ENCODE measurements at places on chromosomes 4 and X. TPM values are rescaled to one million over a fixed set of nuclear protein-coding genes. Genes with fewer than 3 reads are reported as not detected.

The FAM114A1 gene
- total RNA-seq: 392 TPM

The CWH43 gene
- not detected for total RNA-seq

The PAGE3 gene
- total RNA-seq: not detected

The CCNB3 gene
- 0.29 TPM for total RNA-seq

The SSX2B gene
- not detected for total RNA-seq

The NSUN7 gene
- total RNA-seq: 0.29 TPM

The CORIN gene
- 0.88 TPM for total RNA-seq

The BEX1 gene
- 4.4 TPM for total RNA-seq

The MAGEC1 gene
- not detected for total RNA-seq

The FGFRL1 gene
- 29.2 TPM for total RNA-seq

The ETDB gene
- total RNA-seq: not detected

The GYPE gene
- total RNA-seq: 0.29 TPM

The SLC25A31 gene
- not detected for total RNA-seq

The ZFYVE28 gene
- total RNA-seq: 10.5 TPM

The GLRB gene
- 32.4 TPM for total RNA-seq

The ODAPH gene
- not detected for total RNA-seq

The TRIM60 gene
- total RNA-seq: not detected

The PAGE5 gene
- not detected for total RNA-seq

The IL21 gene
- total RNA-seq: not detected

The TMPRSS11F gene
- total RNA-seq: not detected

The ATP1B4 gene
- total RNA-seq: not detected

The IL15 gene
- 3.3 TPM for total RNA-seq

The TRMT44 gene
- 19.7 TPM for total RNA-seq

The MAGEA9B gene
- total RNA-seq: not detected

The TLR1 gene
- 2.4 TPM for total RNA-seq

The TEC gene
- total RNA-seq: 1.8 TPM

The TRIM61 gene
- total RNA-seq: 3.8 TPM

The EDA gene
- total RNA-seq: 0.59 TPM

The CLDN22 gene
- not detected for total RNA-seq

The FAM9B gene
- not detected for total RNA-seq

The AVPR2 gene
- not detected for total RNA-seq

The TMPRSS11D gene
- not detected for total RNA-seq

The HSFX4 gene
- total RNA-seq: not detected

The EGFL6 gene
- 0.29 TPM for total RNA-seq

The ZNF182 gene
- 4.1 TPM for total RNA-seq

The COL4A6 gene
- total RNA-seq: not detected

The TAF7L gene
- total RNA-seq: 0.36 TPM

Data from osteoblast (primary cell).